ENCODE measurements at places on chromosomes 2 and 18.

GRCh38 chr2:12718015-12718671 is 1.4 kb downstream of the TRIB2 start:
- peak; percentile 80 for DNase-seq

- no peak for DNase-seq
Measured at GRCh38 chr18:57846258-57846657, 43.1 kb upstream of the ATP8B1 start.

DNA sequence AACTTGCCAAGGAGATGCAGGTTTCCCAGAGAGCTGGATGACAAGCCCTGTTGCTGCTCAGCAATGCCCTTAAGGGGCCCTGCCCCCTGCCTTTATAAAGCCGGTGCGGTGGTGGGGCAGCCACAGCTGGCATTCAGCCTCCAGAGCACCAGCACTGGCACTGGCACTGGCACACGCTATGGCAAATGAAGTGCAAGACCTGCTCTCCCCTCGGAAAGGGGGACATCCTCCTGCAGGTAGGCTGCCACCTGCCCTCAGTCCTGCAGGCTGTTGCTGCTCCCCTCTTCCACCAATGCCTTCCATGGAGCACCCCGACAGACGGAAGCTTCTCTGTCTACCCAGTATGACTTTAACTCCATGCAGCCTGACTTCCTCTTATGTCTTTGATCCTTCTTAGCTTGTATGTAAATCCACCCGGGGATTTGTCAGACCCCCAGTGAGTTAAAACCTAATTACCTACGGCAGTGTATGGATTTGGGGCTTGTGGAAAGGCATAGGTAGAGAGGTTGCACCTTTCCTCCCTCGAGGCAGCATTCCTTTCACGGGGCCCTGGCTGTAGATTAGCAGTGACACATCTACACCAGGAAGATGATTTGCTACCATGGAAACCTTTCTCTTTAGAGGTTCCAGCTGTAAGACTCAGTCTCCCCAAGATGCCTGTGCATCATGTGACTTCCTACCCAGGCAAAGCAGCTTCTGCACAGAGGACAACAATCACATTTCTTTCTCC is at the start of gene DAPL1:
DAPL1 (plus strand) TSS at position 123 of the 730 bp plus-strand sequence; CDS start at position 179, 56 bp downstream.
- no peak for DNase-seq

DNA sequence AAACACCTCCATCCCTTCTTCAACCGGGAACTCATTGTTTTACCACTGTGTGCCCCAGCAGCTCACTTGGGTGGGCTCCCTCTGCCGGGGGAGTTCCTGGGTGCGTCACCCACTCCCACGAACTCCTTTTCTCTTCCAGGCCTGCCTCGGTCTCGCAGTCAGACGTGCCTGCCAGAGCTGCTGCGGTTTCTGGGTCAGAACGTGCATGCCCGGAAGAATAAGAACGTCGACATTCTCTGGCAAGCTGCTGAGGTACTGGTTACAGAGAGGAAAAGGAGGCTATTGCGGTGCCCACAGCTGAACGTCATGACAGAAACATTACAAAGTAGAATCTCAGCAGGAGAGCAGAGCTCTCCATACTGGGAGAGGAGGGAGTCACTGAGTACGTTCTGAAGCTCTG is 35.6 kb downstream of the COA5 start:
- DNase-seq: peak; percentile 27
